ENCODE measurements at places on chromosomes 16 and 17.

GRCh38 chr16:82900559-82900958 lies 273.8 kb downstream of the CDH13 start:
- no peak overlapping the region for H3K4me3 ChIP-seq
- H3K27ac ChIP-seq = no peak overlapping the region
- no peaks in the 10 kb centered on the region for H3K36me3 ChIP-seq
- H3K27me3 ChIP-seq = no peaks in the 10 kb centered on the region

DNA sequence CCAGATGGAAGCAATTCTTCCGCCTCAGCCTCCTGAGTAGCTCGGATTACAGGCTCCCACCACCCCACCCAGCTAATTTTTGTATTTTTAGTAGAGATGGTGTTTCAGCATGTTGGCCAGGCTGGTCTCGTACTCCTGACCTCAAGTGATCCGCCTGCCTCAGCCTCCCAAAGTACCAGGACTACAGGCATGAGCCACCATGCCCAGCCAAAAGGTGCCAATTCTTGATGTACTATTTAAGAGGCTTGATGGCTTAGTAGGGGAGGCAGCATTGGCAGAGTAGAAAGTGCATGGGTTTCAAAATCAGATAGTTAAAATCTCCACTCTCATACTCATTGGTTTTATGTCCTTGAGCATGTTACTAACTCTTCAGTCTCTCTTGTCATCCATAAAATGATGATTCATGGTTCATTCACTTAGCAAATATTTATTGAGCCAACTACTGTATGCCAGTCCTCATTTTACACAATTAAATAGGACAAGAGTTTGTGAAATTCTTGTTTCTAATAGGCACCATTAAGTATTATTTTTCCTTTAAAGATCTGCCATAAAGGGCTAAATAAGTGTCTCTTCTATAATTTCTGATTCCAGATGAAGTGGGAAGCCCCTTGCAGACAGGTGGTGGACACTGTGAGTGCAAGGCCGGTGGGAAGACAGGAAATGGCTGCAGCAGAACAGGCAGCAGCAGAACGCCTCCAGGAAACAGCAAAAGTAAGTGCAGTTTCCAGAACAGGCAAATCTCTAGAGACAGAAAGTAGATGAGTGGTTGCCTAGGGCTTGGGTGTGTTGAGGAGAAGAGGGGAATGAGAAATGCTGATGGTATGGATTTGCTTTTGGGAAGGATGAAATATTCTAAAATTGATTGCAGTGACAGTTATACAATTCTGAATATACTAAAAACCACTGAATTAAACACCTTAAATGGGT lies 8.2 kb upstream of the RPL27 start:
- H3K27ac ChIP-seq = no peak overlapping the region
- H3K36me3 ChIP-seq = peaks cover 71% of the 10 kb centered on the region

GRCh38 chr16:9337308-9338032 lies 246.0 kb downstream of the HAPSTR1 start:
- no peaks in the 10 kb centered on the region for H3K36me3 ChIP-seq
- H3K27ac ChIP-seq = no peak overlapping the region
- no peaks in the 10 kb centered on the region for H3K4me1 ChIP-seq
- DNase-seq = no peak
- H3K4me3 ChIP-seq = no peak overlapping the region
- H3K27me3 ChIP-seq = no peaks in the 10 kb centered on the region

- peaks cover 43% of the 10 kb centered on the region for H3K4me1 ChIP-seq
- peak overlapping the region; percentile 20 for H3K27ac ChIP-seq
- no peaks in the 10 kb centered on the region for H3K36me3 ChIP-seq
Measured at GRCh38 chr17:76531486-76532038, 5.9 kb downstream of the CYGB start.

DNA sequence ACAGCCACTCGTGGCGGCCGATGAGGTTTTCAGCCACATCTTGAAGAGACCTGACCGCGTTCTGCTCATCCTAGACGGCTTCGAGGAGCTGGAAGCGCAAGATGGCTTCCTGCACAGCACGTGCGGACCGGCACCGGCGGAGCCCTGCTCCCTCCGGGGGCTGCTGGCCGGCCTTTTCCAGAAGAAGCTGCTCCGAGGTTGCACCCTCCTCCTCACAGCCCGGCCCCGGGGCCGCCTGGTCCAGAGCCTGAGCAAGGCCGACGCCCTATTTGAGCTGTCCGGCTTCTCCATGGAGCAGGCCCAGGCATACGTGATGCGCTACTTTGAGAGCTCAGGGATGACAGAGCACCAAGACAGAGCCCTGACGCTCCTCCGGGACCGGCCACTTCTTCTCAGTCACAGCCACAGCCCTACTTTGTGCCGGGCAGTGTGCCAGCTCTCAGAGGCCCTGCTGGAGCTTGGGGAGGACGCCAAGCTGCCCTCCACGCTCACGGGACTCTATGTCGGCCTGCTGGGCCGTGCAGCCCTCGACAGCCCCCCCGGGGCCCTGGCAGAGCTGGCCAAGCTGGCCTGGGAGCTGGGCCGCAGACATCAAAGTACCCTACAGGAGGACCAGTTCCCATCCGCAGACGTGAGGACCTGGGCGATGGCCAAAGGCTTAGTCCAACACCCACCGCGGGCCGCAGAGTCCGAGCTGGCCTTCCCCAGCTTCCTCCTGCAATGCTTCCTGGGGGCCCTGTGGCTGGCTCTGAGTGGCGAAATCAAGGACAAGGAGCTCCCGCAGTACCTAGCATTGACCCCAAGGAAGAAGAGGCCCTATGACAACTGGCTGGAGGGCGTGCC lies 30.1 kb downstream of the CIITA start:
- H3K4me3 ChIP-seq = no peak overlapping the region
- H3K27ac ChIP-seq = no peak overlapping the region
- no peaks in the 10 kb centered on the region for H3K36me3 ChIP-seq

GRCh38 chr17:20979792-20980083 lies 63.1 kb downstream of the USP22 start:
- H3K4me3 ChIP-seq = no peak overlapping the region
- H3K27me3 ChIP-seq = no peaks in the 10 kb centered on the region
- DNase-seq = no peak
- peaks cover 3% of the 10 kb centered on the region for H3K4me1 ChIP-seq
- H3K36me3 ChIP-seq = no peaks in the 10 kb centered on the region

DNA sequence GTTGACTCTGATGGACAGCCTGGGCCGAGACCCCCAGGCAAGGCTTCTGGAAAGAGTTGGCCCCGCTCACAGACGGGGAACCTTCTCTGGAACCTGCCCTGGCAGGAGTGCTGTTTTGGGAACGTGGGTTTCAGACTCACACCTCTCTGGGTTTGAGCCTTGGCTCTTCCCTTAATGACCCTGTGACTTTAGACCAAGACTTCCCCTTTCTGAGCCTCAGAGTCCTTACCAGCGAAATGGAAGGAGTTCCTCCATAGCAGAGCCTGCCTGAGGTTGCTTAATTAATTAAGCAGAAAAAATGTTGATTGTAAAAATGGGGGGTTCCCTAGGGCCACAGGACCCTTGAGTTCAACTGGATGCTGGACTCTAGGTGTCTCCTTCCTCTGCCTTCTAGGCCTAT lies 408.2 kb downstream of the SEC14L1 start:
- peak overlapping the region; percentile 34 for H3K4me3 ChIP-seq
- no peak overlapping the region for H3K27ac ChIP-seq
- H3K36me3 ChIP-seq = no peaks in the 10 kb centered on the region
- no peak for DNase-seq

GRCh38 chr17:56292010-56292409 lies 138.7 kb downstream of the ANKFN1 start:
- H3K36me3 ChIP-seq = no peaks in the 10 kb centered on the region
- H3K27me3 ChIP-seq = no peaks in the 10 kb centered on the region
- no peak for DNase-seq
- H3K27ac ChIP-seq = no peak overlapping the region
- no peak overlapping the region for H3K4me3 ChIP-seq
- H3K4me1 ChIP-seq = no peaks in the 10 kb centered on the region

DNA sequence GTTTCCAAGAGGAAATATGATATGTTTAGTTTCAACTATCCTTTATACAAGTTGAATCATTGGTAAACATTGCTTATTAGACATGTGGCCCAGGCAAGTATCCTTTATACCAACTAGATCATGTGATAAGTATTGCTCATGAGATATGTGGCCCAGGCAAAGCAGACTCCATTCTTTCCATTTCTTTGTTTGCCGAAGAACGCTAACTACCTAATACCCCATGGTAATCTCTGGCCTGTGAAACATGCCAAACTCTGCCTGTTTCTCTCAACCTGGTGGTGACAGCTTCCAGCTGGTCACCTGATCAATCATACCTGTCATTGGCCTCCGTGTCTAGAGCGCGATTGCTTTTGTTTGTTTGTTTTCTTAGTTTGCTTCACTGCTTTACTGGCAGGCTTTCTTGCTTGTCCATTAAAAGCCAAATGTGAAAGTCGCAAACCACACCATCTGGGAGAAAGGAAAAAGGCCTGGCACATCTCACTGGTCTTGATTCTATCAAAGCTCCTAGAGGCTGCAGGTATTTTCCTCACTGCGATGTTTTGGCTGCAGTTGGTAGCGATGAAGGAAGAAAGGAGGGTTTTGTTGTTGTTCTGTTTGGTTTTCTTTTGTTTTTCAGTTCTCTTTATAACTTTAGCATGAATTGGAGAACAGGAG lies 686.2 kb downstream of the KCNJ2 start:
- H3K27me3 ChIP-seq = no peaks in the 10 kb centered on the region
- H3K36me3 ChIP-seq = no peaks in the 10 kb centered on the region
- DNase-seq = no peak
- H3K4me1 ChIP-seq = no peaks in the 10 kb centered on the region

- H3K27ac ChIP-seq = peak overlapping the region; percentile 69
- H3K27me3 ChIP-seq = no peaks in the 10 kb centered on the region
- H3K4me1 ChIP-seq = peaks cover 13% of the 10 kb centered on the region
Measured at GRCh38 chr16:30902029-30902972, 5.9 kb downstream of the CTF1 start.

DNA sequence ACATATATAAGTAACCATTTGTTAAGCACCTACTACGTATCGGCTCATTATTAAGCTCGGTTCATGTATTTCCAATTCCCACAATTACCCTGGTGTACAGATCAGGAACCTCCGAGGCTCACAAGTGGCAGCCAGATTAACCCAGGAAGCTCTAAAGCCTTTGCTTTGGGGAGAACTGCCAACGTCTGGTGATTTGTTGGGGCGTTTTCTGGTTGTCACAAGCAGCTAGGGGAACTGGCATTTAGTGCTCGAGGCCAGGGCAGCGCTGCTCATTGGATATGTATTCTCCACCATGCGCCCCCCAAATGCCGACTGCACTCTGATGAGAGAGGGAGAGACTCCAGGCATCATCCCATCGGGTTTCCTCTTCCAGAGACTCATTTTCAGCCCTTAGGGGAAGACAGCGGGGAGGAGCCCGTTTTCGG lies 541 bp downstream of the ZNF18 start:
- H3K27me3 ChIP-seq = no peaks in the 10 kb centered on the region
- peak overlapping the region; percentile 85 for H3K4me3 ChIP-seq
- peaks cover 8% of the 10 kb centered on the region for H3K36me3 ChIP-seq
- no peak for DNase-seq
- peak overlapping the region; percentile 93 for H3K27ac ChIP-seq

GRCh38 chr16:69498926-69499325 lies 66.8 kb upstream of the NFAT5 start:
- no peaks in the 10 kb centered on the region for H3K27me3 ChIP-seq
- no peak overlapping the region for H3K27ac ChIP-seq
- H3K4me1 ChIP-seq = peaks cover 2% of the 10 kb centered on the region
- DNase-seq = no peak
- H3K36me3 ChIP-seq = no peaks in the 10 kb centered on the region
- no peak overlapping the region for H3K4me3 ChIP-seq

- no peaks in the 10 kb centered on the region for H3K27me3 ChIP-seq
- no peak for DNase-seq
- H3K4me1 ChIP-seq = peaks cover 8% of the 10 kb centered on the region
- H3K36me3 ChIP-seq = no peaks in the 10 kb centered on the region
Measured at GRCh38 chr17:3998436-3998835, 34.2 kb upstream of the ATP2A3 start.

GRCh38 chr17:68861602-68862001 lies 93.6 kb downstream of the ABCA8 start:
- H3K27me3 ChIP-seq = no peaks in the 10 kb centered on the region
- H3K4me1 ChIP-seq = no peaks in the 10 kb centered on the region
- no peak overlapping the region for H3K27ac ChIP-seq
- H3K4me3 ChIP-seq = no peak overlapping the region
- no peaks in the 10 kb centered on the region for H3K36me3 ChIP-seq

DNA sequence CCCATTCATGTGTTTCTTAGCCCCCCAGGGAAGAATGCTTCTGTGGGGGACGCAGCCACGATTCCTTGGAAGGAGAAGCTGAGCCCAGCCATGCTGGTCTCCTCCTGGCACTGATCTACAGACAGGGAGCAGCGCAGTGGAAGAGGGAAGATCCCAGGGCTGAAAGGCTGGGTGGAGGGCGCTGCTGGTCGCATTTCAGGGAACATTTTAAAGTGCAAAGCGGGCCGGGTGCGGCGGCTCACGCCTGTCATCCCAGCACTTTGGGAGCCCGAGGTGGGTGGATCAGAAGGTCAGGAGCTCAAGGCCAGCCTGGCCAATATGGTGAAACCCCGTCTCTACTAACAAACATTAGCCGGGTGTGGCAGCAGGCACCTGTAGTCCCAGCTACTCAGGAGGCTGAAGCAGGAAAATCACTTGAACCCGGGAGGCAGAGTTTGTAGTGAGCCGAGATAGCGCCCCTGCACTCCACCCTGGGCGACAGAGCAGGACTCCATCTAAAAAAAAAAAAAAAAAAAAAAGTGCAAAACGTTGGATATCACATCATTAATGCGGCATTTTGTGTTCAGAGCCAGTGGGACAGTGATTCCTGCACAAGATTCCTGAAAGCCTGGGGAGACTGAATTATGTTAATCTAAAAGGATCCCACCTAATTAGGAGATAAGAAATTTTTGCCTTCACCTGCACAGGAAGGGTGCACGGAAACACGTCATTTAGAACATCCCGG lies 558 bp upstream of the CHMP6 start:
- peaks cover 23% of the 10 kb centered on the region for H3K4me1 ChIP-seq
- H3K4me3 ChIP-seq = peak overlapping the region; percentile 80
- peaks cover 12% of the 10 kb centered on the region for H3K36me3 ChIP-seq
- no peak overlapping the region for H3K27ac ChIP-seq
- H3K27me3 ChIP-seq = peaks cover 5% of the 10 kb centered on the region

DNA sequence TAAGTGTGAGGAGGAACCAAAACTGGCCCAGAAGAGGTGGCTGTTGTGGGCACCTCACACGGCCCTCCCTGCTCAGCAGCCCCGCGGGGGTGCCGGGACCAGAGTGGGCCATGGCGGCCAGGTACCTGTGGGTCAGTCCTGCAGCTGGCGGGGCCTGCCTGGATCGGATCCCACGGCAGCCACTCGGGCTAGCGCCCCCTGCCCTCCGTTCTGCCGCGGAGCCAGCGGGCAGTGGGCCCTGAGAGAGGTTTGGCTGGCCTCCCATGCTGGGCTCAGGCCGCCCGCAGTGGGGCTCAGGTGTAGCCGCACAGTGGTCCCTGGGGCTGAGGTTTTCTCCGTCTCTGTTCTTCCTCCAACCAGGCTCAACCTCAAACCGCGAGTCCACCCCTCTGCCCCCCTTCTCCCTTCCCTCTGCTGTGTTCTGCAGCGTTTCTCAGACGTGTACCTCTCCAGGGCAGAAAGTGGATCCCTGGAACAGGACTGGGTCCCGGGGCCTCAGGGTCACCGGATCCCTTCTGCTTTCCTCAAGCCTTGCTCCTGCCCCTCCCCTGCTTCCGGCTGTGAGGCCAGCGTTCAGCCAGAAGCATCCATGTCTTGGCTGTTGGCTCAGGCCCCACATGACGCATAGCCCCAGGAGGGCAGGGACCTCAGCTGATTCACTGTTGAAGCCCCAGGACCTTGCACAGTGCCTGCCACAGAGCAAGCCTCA lies 28.6 kb upstream of the ITGA3 start:
- no peaks in the 10 kb centered on the region for H3K36me3 ChIP-seq
- DNase-seq = peak; percentile 43
- peaks cover 3% of the 10 kb centered on the region for H3K27me3 ChIP-seq
- peaks cover 10% of the 10 kb centered on the region for H3K4me1 ChIP-seq
- no peak overlapping the region for H3K4me3 ChIP-seq

GRCh38 chr17:78272181-78272913 lies 40.9 kb downstream of the TMEM235 start:
- DNase-seq = peak; percentile 98
- H3K27ac ChIP-seq = peak overlapping the region; percentile 83
- H3K27me3 ChIP-seq = no peaks in the 10 kb centered on the region
- H3K4me3 ChIP-seq = no peak overlapping the region
- H3K4me1 ChIP-seq = peaks cover 56% of the 10 kb centered on the region
